ENCODE measurements at places on chromosomes 6 and 20.
A peak's percentile ranks its signal among the peaks of the same experiment; 100 is the strongest.

DNA sequence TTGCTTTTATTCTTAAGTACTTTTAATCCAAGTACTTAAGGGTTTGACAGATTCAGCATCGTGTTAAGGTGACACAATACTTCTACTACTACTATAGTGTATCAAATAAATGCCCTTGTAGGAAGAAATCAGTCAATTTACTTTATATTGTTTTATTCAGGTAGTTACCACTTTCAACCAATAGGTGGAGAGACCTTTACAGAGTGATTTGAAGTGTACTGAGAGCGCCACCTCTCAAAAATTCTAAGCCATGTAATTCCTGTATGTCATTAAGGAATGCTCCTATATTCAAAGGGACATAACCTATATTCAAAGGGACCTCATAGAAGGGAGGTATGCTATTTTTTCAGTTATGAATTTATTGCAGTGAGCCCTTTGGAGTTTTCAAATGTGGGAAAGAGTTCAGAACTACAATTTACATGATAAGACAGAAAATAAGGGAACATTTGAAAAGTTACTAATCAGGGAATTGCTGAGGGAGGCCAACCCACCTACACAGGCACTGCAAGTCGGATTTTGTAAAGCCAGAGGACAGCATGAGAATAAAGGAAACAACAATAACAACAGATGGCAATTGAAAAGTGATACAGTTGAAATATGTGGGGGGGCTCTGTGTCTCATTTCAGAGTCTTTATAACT, 955.6 kb downstream of the TBC1D32 start:
- DNase-seq = peak; percentile 38

DNA sequence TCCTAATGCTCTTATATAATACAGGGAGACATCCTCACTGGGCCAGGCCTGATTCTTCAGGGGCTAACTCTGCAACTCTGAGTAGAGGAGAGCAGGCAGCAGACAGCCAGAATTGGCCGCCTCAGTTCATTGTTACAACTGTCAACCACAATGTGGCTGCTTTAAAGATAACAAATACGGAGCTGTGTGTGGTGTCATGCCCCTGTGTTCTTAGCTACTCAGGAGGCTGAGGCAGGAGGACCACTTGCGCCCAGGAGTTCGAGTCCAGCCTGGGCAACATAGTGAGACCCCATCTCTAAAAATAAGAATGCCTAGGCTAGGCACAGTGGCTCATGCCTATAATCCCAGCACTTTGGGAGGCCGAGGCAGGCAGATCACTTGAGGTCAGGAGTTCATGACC, 34.3 kb downstream of the CEP250 start:
- DNase-seq = no peak

- no peak for DNase-seq
Measured at GRCh38 chr20:49945701-49946477, 9.7 kb downstream of the RNF114 start.

GRCh38 chr6:257774-258173, 34.5 kb upstream of the DUSP22 start:
- DNase-seq = no peak

DNA sequence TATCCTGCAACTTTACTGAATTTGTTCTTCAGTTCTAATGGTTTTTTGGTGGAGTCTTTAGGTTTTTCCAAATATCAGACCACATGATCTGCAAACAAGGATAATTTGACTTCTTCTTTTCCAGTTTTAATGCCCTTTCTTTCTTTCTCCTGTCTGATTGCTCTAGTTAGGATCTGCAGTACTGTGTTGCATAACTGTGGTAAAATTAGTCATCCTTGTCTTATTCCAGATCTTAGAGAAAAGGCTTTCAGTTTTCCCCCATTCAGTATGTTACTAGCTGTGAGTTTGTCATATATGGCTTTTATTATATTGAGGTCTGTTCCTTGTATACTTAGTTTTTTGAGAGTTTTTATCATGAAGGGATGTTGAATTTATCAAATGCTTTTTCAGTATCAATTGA, 4.3 kb downstream of the MICA start:
- no peak for DNase-seq

Measured in lung (tissue), 17 donors.